ENCODE measurements at places on chromosomes 2 and 18. TPM values are rescaled to one million over a fixed set of nuclear protein-coding genes. Genes with fewer than 3 reads are reported as not detected.

DNA sequence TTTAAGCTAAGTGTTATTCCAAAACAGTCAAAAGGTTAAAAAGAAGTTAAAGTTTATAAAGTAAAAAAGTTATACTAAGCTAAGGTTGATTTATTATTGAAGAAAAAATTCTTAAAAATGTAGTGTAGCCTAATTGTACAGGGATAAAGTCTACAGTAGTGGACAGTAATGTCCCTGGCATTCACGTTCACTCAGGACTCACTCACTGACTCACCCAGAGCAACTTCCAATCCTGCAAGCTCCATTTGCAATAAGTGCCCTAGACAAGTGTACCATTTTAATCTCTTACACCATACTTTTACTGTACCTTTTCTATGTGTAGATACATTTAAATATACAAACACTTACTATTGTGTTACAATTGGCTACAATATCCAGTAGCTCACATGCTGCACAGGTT, 86.1 kb downstream of the CACNB4 start:
- no peak for DNase-seq

DNA sequence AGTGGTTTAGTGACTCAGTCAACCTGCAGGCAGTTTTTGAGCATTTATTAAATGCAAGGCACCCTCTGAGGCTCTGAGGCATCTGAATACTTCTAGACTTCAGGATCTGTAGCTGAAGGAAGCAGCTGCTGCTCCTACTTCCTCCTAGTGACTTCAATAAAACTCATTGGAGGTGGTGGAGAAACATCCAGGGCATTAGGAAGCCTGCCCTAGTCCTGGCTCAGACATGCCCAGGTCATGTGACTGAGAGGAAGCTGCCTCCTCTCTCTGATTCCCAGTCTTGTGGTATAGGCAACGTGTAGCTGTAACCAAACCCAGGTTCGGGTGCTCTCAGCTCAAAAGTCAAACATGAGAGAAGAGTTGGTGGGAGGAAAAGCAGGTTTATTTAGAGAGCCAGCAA, 287.2 kb upstream of the GYPC start:
- DNase-seq = no peak

- no peak for DNase-seq
These were observed 21.5 kb upstream of the TXNL4A start for GRCh38 chr18:80009661-80010550.

DNA sequence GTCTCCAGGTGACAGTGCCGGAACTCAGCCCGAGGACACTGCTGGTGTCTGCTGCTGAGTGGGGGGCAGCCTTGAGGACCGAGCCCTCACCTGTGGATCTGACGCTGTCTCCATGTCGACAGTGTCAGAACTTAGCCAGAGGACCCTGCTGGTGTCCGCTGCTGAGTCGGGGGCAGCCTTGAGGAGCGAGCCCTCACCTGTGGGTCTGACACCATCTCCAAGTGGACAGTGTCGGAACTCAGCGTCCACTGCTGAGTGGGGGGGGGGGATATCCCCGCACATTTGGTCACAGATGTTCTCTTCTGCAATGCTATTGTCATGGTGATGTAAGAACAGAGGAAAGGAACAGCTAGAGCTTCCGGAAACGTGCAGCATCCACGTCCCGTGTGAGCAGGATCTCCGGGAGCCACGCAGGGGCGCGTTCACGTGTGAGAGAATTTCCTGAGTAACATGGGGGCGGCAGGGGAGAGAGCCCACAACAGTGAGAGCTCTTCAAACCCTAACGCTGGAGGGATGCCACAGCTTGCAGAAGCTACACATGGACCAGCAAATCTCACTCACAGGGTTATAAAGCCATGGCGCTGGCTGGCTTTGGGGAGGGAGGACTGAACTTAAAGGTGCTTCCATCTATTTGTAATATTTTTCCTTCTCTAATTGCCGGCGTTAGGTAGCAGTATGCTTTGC, 250.7 kb upstream of the SALL3 start:
- no peak for DNase-seq

- DNase-seq = no peak
These were observed 351.3 kb upstream of the LRRTM4 start for GRCh38 chr2:77873506-77873905.

The DNAJC5G gene
- not detected for total RNA-seq
